ENCODE measurements at places on chromosomes 11 and 22.

- DNase-seq = no peak
Observed at GRCh38 chr11:2778630-2779498, 79.1 kb upstream of the KCNQ1OT1 start.

DNA sequence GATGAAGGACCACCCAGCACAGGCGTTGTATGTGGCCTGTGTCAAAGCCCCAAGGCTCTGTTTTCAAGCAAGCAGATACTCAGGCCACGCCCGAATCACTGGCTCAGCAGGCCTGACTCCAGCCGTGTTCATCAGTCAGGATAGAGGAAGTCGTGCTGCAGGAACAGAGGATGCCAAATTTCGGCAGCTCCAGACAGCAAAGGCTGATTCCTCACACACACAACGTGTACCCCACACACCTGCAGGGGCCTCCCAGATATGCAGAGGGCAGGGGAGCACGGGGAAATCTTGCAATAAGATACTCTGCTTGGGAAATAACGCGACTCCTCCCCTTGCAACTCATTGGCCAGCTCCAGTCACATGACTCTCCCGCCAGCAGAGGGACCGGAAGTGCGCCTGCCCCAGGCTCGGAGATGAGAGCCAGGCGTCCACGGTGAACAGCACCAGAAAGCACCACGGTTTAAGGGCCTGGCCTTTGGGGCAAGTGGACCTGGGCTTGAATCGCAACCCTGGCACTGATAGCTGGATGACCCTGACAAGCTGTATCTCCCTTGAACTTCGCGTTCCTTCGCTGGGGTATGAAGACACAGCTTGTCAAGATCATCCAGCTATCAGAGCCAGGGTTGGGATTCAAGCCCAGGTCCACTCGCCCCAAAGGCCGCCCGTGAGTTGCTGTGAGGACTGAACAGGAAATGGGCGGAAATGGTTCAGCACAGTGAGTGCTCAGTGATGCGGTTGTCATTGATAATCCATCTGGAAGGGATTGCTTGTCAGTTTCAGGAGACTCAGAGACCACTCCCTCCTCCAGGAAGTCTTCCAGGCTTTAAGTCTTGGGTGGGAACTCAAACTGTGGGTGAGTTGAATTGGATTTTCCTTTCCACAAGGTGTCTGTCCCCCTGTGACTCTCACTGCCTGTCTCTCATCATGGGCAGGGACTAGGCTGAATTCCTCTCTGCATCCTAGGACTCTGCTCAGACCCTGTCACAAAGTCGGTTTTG lies 88.5 kb downstream of the MYEOV start:
- no peak for DNase-seq

DNA sequence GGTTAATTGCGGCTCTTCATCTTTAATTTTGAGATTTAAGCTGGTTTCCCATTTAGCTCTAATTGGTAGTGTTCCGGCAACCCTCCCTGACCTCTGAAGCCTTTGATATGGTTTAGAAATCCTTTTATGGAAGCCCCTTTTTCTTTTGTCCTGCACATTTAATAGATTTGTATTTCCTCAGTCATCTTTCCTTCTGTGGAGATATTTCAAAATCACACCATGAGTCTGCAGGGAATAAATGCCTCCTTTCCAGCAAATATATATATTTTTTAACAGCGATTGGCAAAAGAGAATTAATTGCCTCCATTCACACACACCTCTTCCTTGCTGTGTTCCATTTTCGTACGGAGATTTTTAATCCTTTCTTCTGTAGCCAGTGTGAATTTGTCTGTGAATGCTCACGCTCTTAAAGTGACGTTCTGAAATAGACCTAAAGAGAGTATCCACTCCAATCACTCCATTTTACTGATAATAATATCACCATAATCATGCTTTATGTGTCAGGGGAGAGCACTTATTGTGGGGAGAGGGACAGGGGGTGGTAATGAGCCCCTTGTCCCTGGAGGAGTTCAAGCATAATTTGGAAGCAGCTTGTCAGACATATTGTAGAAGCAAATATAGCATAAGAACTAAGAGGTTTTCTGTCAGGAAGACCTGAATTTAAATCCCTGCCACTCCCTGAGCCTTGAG lies 142.5 kb upstream of the SYT13 start:
- DNase-seq = no peak

- DNase-seq = no peak
Observed at GRCh38 chr11:46970913-46971625, 34.5 kb downstream of the CSTPP1 start.

GRCh38 chr22:48234011-48234410 lies 1471.6 kb downstream of the TBC1D22A start:
- no peak for DNase-seq

GRCh38 chr11:90391756-90392155 lies 168.9 kb upstream of the CHORDC1 start:
- no peak for DNase-seq

- DNase-seq = no peak
Observed at GRCh38 chr11:66889960-66890359, 33.1 kb downstream of the LRFN4 start.

DNA sequence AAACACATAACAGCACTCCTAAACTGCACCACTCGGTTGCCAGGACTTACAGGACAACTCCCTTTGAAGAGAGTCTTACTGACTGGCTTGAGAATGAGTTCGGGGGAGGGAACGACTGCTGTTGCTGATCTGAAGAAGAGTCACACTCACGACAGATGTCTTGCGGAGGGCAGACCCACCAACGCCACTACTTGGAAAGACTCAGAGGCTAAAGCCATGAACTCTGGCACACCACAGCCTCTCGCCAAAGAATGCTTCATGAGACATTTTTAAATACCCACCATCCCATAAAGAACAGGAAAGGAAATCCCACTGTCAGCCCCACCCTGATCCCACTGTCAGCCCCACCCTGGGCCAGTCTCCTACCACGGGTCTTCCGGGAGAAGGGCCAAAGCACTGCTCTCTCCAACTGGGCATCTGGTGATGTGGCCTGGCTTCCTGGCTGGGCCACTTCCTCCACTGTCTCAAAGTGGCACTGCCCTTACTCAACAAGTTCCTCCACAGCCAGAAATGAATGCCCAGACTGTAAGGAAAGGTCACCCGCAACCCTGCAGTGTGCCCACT lies 73.6 kb downstream of the MICAL3 start:
- no peak for DNase-seq

DNA sequence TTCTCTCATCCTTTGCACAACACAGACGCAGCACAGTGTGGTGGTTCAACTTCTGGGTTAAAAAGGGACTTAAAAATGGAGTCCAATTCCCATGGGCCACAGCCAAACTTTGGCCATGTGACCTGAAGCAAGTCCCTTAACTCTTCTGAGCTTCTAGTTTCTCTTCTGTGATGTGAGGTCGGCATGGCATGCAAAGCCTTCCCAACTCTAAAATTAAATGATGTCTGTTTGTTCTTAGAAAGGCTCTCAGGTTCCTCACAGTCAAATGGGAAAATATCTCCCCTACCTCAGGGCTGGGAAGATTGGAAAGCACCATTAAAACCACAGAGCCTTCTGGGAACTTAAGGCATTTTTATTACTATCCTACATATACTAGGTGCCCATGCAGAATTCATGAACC lies 38.8 kb downstream of the LGR4 start:
- no peak for DNase-seq

DNA sequence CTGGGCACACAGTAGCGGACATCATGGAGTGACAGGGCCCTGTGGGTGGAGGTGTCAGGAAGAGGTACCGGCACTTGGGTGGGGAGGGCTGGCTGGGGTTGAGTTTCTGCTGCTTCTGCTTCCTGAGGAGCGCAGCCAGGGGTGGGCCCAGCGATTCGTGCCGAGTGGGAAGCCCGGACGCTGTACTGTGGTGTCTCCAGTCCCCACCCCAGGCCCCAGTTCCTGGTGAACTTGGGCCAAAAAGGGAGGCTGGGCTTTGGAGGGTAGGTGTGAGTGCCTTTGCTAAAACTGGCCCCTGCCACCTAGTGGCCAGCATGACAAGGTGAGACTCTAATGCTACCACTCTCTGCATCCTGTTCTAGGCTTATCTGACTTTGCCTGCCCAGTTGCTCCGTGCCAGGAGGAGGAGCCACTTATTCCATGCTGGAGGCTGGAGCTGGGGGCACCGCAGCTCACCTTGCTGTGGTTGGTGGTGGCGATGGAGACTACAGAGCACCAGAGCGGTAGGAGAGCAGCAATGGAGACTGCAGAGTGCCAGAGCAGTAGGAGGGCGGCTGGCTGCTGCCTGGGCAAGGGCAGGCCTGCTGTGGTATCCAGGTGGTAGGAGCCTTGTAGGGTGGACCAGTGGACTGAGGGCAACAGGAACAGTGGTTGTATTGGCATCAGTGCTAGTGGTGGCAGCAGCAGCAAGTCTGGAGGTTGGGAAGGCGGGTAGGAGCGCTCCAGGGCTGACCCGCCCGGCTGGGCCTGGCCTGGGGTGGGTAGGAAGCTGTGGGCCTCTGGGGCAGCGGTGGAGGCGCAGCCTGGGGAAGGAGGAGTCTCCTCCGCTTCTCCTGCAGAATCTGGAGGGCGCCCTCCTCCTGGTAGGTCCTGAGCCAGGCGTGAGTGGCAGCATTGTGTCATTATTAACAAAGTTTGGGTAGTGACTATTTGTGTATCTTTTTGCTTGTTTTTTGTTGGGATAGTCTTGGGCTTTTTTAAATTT lies 2.2 kb upstream of the RFPL2 start:
- DNase-seq = no peak

GRCh38 chr11:119169282-119169719 lies 776 bp downstream of the NLRX1 start:
- DNase-seq = no peak

DNA sequence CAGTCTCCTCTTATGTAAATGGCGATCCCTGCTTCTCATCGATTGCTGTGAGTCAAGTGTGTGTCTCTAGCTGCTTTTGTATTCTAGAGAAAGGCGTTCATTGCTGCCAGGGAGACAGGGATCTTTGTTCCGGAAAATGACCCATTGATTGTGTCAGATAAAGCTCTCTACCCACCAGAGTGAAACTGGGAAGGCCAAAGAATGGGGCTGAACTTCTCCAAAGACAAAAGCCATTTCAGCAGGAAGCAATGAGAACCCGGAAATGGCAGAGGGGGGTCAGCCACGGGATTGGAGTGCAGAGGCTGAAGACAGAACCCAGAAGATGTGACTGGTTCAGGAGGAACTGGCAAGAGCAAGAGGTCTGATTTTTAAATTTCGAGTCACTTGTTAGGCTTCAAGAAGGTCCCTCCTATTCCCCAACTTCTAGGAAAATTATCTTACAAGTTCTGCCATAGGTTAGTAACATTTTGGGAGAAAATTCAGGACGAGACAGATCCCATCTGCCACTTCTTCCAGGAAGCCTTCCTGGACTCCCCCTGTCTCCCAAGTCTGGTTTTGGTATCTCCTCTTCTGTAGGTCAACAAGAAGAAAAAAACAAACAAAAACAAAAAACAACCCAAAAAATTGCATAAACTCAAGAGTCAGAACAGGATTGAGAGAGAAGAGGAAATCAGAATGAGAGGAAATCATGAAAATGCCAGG lies 110.6 kb downstream of the NECTIN1 start:
- DNase-seq = no peak

- no peak for DNase-seq
Observed at GRCh38 chr11:80815752-80816453, 1375.1 kb upstream of the TENM4 start.

DNA sequence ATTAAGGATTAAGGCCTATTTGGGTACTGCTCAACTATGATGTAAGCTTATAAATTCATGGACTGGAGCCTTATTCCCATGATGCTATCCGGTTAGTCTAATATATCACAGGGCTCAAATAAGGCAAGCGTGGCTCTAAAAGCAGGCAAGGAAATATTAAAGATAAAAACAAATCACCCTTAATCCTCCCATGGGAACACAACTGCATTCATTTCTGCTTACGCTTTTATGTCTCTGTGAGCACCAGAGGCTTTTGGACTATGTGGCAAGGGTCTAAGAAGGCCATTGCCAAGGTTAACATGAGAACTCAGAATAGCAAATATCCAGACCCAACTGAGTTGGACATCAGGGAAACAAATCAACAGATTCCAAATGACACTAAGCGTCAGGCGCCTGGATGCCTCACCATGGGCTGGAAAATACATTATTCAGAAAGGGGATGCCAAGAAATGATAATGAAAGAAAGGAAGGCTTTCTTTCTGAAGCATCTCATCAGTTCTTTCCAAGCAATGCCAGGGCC lies 138.1 kb downstream of the SLC1A2 start:
- DNase-seq = no peak

GRCh38 chr11:44171518-44171917 lies 76.0 kb downstream of the EXT2 start:
- DNase-seq = no peak

DNA sequence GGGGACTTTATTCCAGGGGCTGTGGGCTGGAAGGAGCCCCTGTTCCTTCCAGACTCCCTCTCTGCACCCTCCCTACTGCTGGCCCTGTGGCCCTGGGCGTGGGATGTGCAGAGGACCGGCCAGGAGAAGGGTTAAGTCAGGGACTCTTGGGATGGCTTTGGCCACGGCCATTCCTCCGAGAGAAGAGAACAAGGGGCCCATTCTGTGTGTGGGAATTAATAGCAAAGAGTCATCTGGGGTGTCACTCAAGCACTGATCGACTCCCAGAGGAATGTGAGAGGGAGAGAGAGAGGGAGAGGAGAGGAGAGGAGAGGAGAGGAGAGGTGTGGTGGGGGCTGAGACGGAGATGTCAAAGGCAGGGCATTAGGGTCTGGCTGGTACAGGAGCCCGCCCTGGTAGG lies 14.2 kb upstream of the SOX10 start:
- no peak for DNase-seq

GRCh38 chr11:18657673-18658072 lies 23.5 kb upstream of the SPTY2D1 start:
- no peak for DNase-seq

GRCh38 chr11:117669062-117669461 lies 128.0 kb downstream of the DSCAML1 start:
- DNase-seq = no peak

GRCh38 chr11:111176603-111177002 lies 68.9 kb upstream of the POU2AF2 start:
- DNase-seq = no peak

DNA sequence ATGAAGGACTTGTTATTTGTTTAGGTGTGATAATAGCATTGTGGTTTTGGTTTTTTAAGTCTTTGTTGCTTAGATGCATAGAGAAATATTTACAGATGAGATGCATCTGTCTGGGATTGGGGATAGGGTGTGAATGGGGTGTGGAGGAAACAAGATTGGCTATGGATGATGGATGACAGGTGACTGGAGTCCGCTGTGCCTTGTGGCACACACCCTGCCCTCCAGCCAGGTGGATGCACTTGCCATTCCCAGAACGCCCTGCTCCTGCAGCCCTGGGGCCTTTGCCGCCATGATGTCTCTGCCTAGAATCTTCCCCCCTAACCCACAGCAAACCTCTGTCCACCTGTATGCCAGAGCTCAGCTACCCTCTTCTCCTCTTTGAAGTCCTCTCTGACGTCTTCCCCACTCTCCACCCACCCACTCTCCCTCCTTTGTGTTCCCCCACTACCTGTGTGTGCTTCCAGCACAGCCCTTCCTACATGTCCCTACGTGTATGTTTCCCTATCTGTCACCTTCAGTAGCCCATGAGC lies 54.7 kb downstream of the WNT11 start:
- DNase-seq = no peak

DNA sequence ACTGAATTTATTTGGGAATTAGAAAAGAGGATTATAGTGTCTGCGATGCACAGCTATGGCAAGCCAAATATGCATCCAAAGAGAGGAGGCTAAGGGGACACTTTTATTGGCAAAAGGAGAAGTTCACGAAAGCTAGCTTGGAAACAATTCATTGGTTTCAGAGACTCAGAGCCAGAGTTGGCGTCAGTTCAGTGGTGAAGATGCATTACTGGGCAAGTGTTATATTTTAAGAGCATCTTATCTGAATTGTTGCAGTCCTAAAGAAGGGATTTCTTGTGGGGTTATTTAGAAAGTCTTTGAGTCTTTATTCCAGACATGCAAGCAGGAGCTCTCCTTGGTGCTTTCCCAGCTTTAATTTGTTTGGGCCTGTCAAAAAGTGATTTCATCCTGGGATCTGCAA lies 15.0 kb downstream of the CLDN5 start:
- DNase-seq = no peak
